Activated T-cell treated with anti-CD3 and anti-CD28 coated beads, Interleukin-2, amount 50 U/mL, for 48 hours (primary cell): ENCODE measurements at places on chromosomes 1 and 21.
A peak's percentile ranks its signal among the peaks of the same experiment; 100 is the strongest.

- no peak for DNase-seq
These were observed 303.3 kb upstream of the ESRRG start for GRCh38 chr1:217026531-217026930.

GRCh38 chr1:23148084-23148483 is 20.6 kb downstream of the LUZP1 start:
- no peak for DNase-seq

GRCh38 chr21:14842601-14843000 is 222.2 kb downstream of the NRIP1 start:
- DNase-seq: no peak

GRCh38 chr1:1292442-1292779 is 12.2 kb downstream of the SCNN1D start:
- DNase-seq: no peak

- DNase-seq: no peak
These were observed 254.5 kb downstream of the RRAGC start for GRCh38 chr1:38605063-38605462.

DNA sequence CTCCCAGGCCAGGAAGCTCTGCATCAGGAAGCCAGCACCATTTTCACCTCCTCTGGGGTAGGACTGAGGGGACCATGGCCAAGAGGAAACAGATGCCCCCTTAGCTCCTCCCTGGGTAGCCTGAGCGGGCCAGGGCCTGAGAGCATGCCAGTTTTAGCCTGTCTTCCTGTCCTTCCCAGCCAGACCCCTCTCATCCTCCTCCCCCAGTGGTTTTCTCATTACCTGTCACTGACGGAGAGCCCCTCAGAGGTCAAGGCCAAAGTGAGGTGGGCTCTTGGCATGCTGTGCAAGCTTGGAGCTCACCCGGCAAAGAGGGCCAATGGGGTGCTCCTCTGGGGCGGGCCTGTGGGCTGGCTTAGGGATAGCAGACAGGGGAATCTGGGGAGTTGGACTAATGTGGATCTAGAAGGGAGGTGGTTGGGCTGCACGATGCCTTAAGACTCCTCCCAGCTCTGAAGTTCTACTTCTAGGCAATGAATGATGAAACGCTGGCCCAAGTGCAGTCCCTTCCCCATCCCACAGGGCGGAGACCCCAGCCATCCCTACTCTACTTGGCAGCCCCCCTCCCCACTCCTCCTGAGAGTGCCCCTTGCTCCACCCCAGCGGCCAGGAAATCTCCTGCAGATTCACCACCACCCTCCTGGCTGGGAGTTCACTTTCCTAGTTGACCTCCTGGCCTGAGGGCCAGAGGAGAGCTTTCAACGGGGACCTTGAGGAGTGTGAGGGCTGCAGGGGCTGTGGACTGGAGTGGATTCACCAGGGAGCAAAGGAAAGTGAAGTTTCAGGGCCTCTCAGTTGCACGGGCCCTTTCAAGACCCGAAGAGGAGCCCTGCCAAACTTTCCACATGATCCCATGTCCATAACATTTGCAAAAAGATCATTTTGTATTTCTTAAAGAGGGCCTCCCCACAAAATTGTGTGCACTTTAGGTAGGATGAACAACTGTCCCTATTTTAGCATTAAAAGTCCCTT is 9.4 kb upstream of the LMNA start:
- peak; percentile 39 for DNase-seq

DNA sequence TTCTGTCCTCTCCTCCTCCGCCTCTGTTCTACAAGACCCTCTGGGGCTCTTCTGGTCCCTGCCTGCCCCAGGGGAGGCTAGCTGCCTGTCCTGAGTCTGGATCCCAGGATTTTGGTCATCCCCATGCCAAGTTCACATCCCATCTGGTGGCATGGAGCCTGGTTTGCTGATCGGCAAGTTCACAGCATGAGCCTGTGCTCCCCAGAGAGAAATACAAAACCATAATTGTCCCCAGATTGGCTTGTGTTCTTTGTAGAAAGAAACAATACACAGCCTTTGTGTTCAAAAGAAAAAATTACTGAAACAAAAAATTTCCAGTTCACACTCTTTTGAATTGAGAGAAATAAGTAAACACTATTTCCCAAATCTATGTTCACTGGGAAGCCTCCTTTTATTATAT is 149.4 kb upstream of the ZC3H12A start:
- DNase-seq: no peak

DNA sequence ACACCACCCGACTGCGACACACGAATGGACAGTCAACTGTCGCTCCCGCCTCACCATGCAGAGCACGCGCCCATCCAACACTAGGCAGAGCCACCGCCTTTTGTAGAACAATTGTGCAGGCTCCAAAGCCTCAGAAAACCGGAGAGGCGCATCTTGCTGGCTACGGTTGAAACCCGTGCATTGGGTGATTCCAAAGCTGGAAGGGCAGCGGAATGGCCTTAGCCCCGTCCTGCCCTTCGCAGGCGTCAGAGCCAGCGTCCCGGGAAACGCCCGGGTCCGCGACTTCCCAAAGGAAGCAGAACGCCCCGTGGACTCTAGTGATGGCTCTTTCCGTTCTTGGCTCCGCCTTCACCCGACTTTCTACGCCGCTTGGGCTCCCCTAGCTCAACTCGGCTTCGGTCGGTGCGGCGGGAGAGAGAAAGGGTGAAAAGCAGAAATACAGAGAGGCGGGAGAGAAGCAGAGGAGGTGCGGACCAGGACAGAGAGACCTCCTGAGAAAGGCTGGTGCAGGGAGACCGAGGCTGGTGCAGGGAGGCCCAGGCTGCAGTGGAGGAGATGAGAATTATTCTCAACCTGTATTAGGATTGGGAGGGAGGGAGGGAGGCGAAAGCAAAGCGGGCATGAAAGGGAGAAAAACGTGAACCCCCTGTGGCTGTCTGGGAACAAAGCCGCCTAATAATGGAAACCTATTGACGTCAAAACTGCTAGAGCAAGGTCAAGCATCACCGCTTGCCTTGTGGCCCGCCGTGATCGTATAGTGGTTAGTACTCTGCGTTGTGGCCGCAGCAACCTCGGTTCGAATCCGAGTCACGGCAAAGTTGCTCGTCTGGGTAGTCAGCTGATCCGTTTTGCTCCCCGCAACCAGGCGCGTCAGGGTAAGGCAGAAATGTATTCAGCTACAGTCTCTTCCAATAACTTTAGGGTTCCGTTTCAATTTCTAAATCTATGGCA is 99.5 kb downstream of the PRKAB2 start:
- DNase-seq: peak; percentile 54

- no peak for DNase-seq
These were observed 14.0 kb upstream of the ZC3H11B start for GRCh38 chr1:219626865-219627264.

DNA sequence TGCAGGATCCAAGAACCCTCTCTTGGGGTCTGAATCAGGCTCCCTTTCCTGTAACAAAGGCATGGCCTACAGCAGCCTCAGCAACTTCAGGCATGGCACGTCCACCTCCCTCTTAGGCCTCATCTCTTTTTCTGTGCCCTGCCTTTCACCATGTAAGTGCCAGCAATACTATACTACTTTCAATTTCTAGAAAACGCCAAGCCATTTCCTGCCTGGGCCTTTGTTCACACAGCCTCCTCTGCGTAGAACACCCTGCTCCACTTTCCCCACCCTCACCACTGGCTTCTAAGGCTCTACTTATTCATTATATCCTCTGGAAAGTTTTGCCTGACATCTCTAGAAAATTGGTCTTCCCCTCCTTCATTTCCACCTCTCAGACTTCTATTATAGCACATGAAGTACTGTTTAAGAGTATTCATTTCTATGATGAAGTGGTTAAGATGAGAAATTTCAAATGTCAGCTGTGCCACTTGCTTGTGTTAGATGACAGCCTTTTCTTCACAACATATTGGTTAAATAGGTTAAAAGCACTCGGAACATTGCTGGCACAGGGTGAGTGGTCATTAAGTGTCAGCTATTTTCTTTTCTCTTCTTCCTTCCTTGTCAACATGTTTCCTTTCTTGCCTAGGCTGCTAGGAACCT is 41.6 kb upstream of the VWA5B1 start:
- DNase-seq: peak; percentile 56

DNA sequence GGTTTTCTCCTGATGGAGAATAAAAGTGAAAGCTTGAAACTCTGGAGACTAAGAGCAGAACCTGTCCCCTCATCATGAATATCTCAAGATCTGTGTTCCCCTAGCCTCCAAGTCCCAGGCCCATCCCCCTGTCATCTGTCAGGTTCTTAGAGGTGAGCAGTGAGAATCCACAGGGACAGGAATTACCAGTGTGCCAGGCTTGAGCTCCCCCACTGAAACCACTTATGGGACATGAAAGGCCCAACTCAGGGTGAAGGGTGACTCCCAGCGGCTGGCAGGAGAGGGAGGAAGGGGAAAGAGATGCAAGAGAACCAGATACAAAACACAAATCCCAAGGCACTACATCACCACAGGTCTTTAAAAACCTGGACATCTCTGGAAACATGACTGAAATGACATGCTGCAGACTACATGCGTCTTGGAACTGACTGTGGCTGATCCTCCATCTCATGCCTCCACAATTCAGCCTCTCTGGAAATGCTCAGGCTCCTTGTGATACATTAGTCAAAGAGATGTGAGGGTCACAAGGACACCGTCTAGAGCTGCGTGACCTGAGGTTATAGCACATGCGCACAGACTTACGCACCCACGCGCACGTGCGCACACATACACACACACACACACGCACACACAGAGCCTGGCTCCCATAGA is 6.8 kb upstream of the LY9 start:
- no peak for DNase-seq

DNA sequence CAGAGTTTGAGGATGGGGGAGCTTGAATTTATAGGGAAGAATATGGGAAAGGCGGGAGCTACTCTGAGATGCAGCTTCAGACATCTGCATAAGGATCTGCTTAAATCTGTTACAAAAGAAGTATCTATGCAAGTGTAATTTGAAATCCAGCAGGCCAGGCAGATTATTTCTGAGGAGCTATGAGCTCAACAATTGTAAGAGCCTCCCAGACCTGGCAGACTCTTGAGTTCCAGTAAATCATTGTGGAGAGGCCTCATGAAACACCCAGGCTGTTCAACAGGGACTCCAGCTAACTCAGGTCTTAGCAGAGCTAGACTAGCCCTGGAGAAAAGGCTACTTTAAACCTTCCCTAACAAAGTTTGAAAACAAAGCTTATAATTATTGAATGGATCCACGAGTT is 647.5 kb upstream of the CHRM3 start:
- DNase-seq: no peak

DNA sequence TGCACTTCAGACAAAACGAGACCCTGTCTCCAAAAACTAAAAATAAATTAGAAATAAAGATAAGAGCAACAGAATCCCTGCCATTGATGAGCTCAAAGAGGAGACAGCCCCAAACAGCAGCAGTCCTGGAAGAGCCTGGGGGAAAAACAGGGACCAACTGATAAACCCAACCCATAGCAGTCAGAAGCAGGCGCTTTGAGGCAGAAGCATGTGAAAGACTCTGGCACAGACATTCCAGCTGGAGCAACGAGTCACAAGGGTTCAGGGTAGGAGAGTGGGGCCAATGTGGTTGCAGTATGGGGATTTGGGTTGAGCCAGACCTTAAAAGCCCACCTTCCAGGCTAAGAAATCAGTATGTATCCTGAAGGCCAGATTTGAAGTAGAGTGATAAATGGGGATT is 78.5 kb downstream of the MPZL1 start:
- DNase-seq: no peak

DNA sequence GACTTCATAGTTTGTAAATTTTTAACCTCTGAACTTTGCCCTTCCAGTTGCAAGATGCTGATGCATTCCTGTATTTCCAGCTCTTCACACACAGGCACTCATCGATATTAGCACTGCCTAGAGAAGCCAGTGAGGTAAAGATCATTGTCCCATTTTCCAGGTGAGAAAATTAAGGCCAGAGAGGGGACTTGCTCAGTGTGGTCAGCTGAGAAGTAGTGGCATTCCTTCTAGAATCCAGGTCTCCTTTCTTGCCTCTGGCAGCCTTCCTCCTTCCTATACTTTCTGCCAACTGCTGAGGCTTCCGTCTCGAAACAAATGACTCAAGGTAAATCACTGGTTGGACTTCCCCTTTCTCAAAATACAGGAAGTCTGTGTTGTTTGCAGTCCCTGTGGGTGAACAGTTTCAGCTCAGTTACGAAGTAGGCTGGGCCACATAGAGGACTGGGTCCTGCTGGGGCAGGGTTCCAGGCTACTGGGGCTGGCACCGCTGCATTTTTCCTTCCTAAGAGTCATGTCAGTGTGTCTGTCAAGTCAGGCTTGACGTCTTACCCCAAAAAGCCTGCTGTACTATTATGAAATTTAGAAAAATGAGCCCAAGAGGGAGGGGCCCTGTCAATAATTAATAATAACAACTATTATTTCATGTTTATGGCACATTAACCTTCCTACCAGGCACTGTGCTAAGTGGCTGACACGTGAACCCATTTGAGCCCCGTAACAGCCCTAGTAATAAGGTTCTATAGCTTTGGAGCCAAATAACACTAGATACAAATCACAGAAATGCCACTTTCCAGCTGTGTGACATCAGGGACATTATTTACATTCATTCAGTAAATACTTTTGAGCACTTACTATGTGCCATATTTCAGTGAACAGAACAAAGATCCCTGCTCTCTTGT is 16.6 kb upstream of the RNF19B start:
- peak; percentile 71 for DNase-seq

GRCh38 chr1:14598498-14599182 is at the start of gene KAZN:
KAZN (plus strand) TSS chr1:14598685.
- DNase-seq: no peak
